ENCODE measurements at places on chromosomes 16 and 17.

DNA sequence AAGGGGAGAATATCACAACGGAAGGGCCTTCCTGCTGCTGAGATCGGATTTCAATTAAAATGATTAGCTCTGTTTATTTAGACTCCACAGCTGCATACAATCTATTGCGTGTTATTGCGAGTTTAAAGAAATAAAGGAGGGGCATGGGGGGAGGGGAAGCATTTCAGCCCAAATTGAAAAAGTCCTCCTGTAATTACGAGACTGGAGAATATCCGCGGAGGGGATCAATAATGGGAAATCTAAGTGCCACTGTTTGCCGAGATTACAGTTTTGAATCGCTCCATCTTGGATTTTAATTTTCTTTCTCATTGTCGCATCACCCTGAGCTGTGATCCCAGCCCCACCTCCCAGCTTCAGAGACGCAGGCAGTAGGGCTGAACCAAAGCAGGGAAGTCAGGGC lies 15.7 kb upstream of the RPL38 start:
- no peak for DNase-seq

DNA sequence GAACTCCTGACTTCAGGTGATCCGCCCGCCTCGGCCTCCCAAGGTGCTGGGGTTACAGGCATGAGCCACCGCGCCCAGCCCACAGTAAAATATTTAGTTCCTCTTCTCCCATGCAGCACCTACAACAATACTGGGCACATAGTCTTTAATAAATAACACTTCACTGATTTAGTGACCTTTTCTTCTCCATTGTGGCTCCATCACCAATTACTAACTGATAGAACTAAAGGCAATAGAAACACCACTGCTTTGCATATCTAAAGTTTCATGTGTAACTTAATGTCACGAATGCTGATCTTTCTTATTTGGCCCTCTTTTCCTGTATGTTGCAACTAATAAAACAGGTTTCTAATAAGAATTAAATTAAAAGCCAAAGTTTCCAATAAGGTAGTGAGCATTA lies 38.9 kb downstream of the TRIM37 start:
- DNase-seq = no peak

- no peak for DNase-seq
These were observed 383.2 kb upstream of the CCL2 start for GRCh38 chr17:33871720-33872540.

- no peak for DNase-seq
These were observed 333.6 kb downstream of the SHISA9 start for GRCh38 chr16:13234999-13235398.

DNA sequence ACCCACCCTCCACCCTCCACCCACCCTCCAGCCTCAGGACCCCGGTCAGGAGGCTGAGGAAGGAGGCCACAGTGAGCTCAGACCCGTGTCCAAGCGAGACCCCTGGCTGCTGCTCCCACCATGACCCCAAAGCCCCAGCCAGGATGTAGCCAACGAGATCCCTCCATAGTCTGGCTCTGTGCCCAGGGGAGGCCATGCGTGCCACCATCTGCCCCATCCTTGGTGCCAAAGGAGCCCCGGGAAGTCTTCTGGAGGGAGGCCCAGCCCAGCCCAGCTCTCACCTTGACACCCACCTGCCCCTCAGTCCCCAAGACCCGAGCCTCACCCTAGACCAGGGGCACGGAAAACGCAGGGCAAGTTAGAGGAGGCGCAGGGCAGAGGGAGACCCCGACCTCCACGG lies 34.2 kb downstream of the PIEZO1 start:
- no peak for DNase-seq

DNA sequence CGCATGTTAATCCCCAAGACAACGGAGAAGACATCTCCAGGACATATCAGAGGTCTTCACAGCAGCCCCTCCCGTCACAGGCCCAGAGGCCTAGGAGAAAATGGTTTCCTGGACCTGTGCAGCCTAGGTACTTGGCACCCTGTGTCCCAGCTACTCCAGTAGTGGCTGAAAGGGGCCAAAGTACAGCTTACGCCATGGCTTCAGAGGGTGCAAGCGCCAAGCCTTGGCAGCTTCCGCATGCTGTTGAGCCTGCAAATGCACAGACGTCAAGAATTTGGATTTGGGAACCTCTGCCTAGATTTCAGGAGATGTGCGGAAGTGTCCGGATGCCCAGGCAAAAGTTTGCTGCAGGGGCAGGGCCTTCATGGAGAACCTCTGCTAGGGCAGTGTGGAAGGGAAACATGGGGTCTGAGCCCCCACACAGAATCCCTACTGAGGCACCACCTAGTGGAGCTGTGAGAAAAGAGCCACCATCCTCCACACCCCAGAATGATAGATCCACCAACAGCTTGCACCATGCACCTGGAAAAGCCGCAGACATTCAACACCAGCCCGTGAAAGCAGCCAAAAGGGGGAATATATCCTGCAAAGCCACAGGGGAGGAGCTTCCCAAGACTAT lies 159.3 kb upstream of the COX10 start:
- DNase-seq = no peak

GRCh38 chr17:44749076-44749979 lies 9.5 kb upstream of the ADAM11 start:
- no peak for DNase-seq

DNA sequence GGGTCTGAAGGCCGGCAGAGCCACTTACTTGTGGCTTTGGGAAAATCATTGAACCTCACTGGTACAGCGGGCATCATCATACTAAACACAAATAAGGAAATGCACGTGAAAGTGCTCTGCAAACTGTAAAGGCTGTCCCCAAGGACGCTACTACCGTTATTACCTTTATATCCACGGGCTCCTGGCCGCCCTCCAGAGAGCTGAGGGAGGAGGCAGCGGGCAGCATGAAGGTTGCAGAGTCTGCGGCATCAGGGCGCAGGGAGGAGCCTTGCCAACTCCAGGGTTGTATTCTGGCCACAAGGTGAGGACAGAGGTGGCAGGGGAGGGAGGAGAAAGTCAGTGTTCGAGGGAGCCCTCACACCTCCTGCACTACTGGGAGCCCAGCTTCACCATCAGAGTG lies 68.3 kb upstream of the GCSH start:
- no peak for DNase-seq

GRCh38 chr17:1810450-1811103 lies 19.1 kb downstream of the SMYD4 start:
- DNase-seq = no peak

GRCh38 chr16:23257682-23258081 lies 44.4 kb upstream of the SCNN1B start:
- no peak for DNase-seq

DNA sequence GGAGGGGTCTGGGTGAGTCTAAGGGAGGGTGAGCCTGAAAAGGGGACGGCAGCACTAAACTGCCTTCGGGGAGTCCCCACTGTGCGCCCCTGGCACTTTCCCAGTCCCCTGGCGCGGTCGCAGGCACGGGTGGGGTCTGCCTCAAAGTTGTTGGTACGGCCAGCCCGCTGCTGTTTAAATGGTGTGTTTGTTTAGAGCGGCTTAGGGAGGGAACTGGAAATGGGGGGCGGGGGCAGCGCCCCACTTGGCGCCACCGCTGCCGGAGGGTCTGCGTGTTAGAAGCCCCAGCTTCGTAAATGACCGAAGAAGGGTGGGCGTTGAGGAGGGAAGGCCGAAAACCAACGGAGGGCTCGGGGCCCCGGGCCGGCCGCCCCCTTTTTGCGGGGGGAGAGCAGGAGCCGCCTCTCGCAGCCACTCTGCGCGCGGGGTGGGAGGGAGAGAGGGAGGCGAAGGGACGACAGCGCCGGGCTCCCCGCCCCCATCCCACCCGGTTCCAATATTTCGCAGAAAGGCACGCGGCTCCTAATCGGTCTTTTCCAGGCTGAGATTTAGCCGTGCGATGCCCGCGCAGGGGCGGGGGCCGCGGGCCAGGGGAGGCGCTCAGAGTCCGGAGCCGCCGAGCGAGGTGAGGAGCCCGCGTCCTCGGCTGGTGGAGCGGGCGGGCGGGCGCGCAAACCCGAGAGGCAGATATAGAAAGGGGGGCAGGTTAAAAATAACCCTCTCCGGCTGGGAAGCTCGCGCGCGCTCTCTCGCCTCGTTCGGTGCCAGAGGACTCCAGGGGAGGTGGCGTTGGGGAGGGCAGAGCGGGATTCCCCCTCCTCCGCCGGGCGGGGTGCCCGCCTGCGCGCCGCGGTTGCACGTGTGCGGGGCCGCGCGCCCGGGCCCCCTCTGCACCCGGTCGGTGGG lies 54.9 kb downstream of the SREBF1 start:
- no peak for DNase-seq

- no peak for DNase-seq
These were observed 76.1 kb downstream of the RAI1 start for GRCh38 chr17:17757391-17757791.

DNA sequence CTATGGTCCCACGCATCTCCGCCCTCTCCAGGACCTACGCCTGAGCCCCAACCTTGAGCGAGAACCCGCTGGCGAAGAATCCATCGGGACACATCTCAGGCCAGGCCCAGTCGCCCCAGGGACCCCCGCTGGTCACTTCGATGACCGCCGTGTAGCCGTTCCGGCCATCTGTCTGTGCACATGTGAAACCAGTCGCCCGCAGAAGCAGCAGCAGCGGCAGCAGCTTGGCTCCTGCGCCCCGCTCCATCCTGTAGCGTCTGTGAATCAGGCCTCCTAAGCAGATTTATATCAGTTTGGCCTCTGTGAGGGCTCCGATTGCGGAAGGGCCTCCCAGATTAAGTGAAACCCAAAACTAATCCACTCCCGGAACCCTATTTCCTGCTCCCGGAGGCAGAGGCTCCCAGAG lies at the start of gene VMO1:
Gene VMO1, minus strand, starts transcription at position 259 of the 406 bp plus-strand sequence. Its CDS starts 12 bp downstream, at position 247.
- no peak for DNase-seq

DNA sequence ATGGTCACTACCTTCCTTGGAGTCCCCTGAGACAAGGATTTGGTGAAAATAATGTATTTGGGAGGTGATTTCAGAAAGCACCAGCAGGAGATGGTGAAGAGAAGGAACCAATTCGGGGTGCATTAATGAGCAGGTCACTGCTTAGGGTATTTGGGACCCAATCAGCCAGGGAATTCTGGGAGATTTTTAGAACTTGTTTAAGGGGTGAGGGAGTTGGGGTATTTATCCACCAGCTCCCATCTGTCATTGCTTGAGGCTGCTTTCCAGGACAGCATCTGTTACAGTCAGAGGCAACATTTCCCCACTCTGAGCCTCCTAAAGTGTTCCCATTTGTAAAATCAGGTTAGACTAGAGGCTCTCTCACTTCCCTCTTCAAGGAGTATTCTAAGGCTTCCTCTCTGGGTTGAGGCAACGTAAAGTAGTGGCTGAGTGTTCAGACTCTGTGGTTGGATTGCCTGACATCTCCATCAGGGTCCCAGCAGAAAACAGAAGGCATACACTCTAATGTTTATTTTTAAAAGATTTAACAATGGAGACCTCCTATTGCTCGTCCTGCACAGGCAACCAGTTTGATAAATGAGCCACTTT lies 60.9 kb downstream of the CLEC19A start:
- DNase-seq = no peak

GRCh38 chr17:74605361-74605760 lies 13.3 kb upstream of the CD300LD start:
- peak; percentile 12 for DNase-seq

DNA sequence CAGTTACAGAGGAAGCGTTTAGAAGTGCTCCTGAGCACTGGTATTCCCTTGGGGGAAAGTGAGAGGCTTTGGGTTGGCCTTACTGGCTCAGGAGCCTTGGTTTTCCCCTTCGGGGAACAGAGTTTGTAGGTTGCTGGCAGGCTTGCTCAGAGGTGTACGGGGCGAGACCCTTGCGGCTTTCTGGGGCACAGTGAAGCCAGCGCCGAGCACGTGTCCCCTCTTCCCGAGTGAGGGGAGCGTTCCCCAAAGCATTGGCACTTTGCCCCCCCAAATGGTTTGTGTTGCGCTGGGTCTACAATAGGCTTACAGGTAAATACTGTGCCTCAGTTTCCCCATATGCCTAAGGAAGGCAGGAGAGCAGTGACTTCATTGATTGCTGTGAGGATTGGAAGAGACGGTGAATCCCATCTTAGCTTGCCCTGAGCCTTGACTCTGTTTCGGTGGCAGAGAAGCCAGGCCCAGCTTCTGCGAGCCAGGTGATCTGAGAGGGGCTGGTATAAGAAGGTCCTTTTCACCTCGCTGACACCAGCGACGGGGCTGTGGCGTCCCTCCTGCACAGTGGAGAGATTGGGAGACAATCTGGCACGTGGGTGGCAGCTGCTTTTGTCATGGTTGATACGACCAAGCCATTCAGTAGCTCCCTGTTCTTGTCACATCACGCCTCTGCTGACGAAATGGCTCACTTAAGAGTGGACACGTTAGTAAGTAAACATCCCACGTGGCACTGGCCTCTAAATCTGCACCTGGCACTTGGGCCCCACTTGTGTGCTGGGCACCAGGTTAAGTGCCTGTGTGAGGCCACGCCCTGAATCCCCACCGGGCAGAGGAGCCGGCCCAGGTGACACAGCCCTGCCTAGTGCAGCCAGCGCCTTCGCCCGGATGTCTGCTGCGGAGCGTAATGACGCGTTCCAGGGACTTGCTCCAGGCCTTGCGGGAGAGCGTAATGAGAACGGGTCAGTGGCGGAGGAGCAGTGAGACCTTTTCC lies 55.0 kb downstream of the MEAK7 start:
- no peak for DNase-seq

DNA sequence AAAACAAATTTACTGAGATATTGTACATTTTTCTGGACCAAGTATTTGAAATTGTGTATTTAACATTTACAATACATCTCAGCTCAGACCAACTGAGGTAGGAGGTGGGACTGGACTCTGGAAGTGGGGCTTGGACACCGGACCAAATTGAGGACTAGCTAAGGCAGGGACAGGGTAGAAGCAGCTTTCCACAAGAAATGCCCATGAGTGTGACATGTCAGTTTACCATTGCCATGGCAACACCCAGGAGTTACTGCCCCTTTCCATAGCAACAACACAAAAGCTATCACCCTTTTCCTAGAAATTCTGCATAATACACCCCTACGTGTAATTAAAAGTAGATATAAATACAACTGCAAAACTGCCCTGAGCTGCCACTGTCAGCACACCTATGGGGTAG lies 191.5 kb upstream of the ASIC2 start:
- no peak for DNase-seq

DNA sequence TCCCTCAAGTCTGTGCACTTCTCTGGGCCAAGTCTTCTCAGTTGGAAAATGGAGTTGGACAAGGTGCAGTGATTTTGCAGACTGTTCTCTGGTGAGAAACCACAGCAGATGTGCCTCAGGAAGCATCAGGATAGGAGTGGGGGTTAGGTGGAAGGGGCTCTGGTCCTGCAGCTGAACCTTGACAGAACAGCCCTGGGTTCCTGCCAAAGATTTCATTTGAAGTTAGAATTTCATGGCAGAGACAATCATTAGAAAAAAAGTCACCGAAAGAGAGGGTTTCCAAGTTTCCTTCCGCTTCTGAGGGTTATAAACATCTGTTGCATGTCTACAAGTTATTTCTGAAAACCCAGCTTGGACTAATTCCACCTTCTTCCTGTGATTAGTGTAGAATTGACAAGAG lies 80.4 kb upstream of the IRX3 start:
- no peak for DNase-seq

DNA sequence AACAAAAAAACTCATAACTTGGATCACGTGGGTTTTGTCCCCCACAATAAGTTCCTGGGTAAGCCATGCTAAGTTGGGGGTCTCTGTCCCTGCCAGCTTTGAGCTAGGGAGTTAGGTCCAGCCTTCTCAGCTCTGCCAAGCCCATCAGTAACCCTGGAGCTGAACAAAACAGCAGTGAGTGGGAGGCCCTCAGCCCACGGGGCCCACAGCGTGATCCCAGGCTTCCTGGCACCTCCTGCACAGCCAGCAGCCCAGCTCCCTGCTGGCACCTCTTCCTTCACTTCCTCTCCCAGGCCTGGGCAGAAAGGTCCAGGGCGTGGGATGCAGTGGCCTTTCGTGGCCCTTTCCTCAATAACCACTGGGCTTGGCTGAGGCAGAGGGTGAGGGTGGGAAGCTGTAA lies 35.5 kb upstream of the CDC42EP4 start:
- no peak for DNase-seq
